Tibial nerve (tissue), 4 donors: ENCODE measurements at places on chromosomes 6 and 20.

- no peak for DNase-seq
These were observed 695.2 kb downstream of the QKI start for GRCh38 chr6:164109770-164110140.

DNA sequence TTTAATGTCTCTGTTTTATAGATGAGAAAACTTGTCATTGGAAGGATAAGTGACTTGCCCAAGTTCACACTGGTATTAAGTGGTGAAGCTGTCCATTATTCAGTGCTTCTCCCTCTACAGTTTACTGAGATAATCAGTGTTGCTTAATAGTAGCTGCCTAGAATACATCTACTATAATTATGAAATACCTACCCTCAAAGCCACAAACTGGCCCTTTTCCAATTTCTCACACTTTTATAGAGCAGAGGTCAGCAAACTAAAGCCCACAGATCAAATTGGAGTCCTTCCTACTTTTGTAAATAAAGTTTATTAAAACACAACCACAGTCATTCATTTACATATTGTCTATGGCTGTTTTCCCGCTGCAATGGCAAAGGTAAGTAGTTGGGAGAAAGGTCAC, 73.5 kb downstream of the EYS start:
- DNase-seq = no peak

DNA sequence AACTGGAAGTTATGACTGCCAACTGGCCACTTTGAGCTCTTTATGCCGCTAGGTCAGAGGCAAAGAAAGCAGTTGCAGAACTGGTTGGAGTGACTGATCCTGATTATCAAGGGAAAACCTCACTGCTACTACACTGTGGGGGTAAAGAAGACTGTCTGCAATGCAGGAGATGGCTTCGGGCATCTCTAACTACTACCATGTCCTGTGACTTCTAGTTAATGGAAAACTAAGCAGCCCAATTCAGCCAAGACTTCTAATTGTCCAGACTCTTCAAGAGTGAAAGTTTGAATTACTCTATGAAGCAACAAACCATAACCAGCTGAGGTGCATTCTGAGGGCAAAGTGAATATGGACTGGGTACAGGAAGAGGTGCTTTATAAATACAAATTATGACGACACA, 773.6 kb upstream of the SLC35B3 start:
- no peak for DNase-seq

GRCh38 chr20:24469116-24469893, at the start of gene SYNDIG1:
Gene SYNDIG1 (plus strand): TSS chr20:24469629. CDS start chr20:24543098, 73,469 bp downstream.
- no peak for DNase-seq

- no peak for DNase-seq
These were observed 156.2 kb downstream of the BCAS1 start for GRCh38 chr20:53914091-53914780.

DNA sequence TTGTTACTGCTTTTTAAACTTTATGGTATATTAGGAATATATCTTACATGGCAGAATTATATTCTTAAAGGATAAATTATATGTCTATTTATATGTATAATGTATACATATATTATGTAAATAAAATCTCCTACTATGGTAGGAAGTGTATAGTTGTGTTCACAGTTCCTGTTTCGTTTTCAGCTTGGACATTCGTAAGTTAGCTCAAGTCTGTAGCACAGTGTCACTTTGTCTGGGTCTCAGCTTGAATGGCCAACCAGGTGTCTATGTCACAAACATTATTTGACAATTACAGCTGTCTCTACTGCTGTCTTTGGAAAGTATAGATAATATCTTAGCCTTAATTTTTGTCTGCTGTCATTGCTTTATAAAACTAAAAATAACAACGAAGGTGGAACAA, 303.9 kb downstream of the CDKAL1 start:
- no peak for DNase-seq

- no peak for DNase-seq
These were observed 14.9 kb upstream of the HDDC2 start for GRCh38 chr6:125316621-125317020.

- DNase-seq = no peak
These were observed 486 bp downstream of the FKBP1A start for GRCh38 chr20:1392443-1392692.
